ENCODE measurements at places on chromosomes 11 and 22. TPM values are rescaled to one million over a fixed set of nuclear protein-coding genes. Genes with fewer than 3 reads are reported as not detected.

- DNase-seq: no peak
Observed at GRCh38 chr11:1290052-1291040, 19.1 kb downstream of the TOLLIP start.

The APOL1 gene
- 0.72 TPM for total RNA-seq

The KCTD14 gene
- total RNA-seq: 0.19 TPM

GRCh38 chr22:40922484-40923303, 28.5 kb upstream of the RBX1 start:
- DNase-seq: no peak

GRCh38 chr11:1964955-1965354, 17.8 kb downstream of the MRPL23 start:
- DNase-seq: no peak

DNA sequence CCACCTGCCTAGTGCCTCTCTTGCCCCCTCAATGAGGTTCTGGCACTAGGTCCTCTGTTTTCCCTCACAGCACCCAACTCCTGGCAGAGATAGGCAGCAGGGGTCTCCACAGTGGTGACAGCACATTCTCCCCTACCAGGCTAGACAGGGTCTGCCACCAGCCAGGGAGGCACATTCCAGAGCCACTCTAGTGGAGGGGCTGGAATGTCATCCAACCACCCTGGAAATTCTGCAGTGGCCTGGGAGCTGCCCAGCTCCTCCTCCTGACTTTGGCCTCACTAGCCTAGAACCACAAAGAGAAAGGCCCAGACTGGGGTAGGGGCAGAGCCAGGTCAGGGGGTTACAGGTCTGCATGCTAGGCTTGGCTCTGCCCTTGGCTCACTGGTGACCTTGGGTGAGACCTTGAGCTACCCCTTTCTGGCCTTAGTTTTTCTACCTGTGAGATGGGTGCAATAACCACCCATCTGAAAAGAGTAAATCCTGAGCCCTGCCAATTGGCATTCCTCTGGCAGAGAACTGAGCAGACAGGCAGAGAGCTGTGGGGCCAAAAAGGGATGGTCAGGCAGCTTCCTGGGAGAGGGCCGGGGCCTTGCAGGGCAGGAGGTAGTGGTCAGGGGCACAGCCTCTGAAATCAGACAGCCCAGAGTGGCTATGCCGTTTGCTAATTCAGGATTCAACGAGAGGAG, 7.1 kb downstream of the P2RY2 start:
- no peak for DNase-seq

DNA sequence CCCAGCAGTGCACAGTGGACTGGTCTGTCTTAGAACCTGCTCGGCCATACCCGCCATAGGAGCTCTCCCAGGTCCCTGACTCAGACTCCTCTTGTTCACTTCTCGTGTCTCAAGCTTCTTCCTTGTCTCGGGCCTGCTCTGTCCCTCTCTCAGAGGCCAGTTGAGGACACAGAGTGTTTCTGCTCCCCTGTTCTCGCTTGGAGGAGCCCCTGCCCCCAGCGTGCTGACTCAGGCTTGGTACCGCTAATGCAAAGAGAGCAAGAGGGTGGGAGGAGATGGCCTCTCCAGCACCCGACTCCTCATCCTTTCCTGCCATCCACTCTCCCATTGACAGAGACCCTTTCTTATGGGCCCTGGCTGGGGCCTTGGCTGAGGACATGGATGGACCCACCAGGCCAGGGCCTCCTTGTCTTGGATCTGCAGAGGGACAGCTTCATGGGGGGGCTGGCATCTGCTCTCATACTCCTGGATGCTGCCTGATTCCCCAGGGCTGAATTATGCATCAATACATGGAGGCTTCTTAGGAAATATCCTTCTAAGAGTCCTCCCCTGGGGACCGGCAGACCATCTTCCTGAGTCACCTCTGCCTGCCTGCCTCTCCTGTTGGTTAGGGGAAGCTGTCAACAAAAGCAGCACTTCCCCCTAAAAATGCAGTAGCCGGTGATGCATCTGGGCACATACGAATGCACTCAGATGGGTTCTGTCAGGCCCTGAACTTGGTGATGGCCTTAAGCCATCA, 15.9 kb downstream of the TSPAN18 start:
- DNase-seq: no peak

The OR2AG1 gene
- not detected for total RNA-seq

DNA sequence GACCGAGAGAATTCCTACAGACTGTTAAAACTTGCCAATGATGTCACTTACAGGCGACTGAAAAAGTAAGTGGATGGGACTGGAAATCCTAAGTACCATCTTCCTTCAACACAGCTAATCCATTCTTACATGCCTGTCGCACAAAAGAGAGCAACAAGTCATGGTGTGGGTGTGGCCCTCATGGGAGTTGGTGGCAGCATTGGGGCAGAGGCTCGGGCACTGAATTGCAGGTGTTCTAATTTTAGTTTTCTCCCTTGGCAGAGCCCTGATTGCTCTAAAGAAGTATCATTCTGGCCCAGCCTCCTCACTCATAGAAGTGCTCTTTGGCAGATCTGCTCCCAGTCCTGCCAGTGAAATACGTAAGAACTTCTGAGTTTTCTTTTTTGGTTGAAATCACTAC, 4.6 kb downstream of the IGHMBP2 start:
- DNase-seq: no peak

DNA sequence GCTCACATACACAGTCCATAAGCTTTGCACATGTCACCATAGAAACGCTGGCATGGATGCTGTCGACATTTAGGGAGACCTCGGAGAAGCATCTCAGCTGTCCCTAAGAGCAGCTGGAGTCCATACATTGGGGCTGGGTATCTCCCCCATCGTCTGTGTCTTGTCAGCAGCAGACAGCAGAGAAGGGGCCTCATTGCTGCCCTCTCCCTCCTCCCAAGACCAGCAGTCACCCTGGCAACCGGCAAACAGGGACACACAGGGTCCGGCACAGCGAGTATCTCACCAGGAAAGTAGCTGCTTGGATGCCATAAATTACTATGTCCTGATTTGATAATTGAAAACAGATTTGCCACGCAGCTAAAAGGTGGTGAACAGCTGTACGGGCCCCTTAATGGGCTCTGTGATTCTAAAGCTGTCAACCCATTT, 84.4 kb downstream of the CD44 start:
- DNase-seq: no peak

DNA sequence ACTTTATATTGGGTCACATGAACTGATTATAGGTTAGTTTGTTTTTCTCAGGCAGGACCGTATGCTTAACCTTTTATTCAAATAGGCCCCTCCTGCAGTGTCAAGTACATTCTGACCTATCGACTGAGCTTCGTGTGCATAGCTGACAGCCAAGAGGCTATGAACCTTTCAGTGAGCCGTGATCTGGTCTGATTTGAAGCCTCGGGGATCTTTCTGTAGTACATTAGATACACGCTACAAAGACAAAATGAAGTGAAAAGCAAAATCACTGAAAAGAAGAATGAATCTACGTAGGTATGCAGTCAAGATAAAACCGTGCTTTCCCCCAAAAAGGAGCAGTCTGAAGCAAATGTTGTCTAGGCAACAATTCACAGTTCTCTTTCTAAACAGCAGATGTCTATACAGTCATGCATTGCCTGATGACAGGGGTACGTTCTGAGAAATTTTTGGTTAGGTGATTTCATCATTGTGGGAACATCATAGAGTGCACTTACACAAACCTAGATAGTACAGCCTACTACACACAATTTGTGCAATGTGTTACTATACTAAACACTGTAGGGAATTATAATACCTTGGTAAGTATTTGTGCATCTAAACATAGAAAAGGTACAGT, 18.1 kb downstream of the JHY start:
- no peak for DNase-seq

DNA sequence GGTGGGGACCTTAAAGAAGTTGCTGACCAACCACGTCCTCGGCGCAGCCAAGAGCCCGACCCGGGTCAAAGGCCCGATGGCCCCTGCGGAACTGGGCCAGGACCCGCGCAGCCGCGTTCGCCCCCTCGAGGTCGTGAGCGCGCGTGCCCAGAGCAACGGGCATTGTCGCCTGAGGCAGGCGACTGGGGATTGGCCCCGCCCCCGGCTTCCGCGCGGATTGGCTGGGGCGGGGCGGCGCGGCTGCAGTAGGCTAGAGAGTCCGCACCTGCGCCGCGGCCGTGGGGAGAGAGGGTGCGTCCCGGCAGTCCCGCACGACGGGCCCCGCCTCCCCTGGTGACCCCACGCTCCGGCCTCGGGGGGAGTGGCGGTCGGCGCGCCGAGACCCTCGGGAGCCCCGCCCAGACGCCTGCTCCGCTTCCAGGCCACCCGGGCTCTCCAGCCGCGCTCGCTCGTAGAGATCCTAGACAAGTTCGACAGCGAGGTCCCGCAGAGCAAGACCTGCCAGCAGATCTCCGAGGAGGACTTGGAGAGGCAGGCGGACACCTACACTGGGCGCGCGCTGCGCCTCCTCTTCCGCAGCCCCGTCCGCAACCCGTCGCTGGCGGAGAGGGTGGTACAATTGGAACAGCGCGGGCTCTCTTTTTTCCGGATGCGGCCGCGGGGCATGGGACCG, 8.3 kb upstream of the PPIL2 start:
- peak; percentile 92 for DNase-seq

- peak; percentile 69 for DNase-seq
Observed at GRCh38 chr22:50620593-50621355, 7.2 kb downstream of the ARSA start.

- no peak for DNase-seq
Observed at GRCh38 chr11:115276191-115276590, 228.0 kb downstream of the CADM1 start.

DNA sequence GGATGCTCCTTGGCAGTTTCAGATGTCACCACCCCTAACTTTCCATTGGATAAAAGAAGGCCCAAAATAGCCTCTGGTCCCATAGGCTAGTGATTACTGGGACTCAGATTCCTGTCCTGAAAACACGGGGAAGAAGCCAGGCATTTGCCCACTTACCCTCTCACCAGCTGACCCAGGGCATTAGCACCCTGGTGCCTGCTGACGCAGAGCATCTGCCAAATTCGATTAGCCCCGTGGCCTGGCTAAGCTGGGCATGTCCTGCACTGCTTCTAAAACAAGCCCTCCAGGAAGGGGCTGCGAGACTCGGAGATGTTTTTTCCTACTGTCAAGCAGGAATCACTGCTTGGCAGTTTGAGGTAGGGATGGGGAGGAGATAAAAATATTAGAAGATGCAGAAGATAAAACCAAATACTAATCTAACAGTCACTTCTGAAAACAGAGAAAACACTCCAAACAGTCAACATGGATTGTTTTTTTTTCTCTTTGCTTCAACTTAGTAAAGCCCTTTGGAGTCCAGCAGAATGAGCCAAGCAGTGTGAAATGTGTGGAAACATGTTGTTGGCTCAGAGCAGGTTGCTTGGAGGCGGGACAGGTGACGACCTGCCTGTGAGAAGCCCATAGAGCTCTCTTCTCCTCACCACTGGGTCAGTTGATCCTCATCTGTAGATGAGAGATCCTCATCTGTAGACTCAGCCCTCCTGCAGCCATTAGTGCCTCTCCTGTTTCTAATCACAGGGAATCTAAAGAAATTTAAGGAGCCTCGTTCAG, 54.0 kb downstream of the BDNF start:
- DNase-seq: no peak

- DNase-seq: no peak
Observed at GRCh38 chr11:128962896-128963295, 20.2 kb upstream of the TP53AIP1 start.

DNA sequence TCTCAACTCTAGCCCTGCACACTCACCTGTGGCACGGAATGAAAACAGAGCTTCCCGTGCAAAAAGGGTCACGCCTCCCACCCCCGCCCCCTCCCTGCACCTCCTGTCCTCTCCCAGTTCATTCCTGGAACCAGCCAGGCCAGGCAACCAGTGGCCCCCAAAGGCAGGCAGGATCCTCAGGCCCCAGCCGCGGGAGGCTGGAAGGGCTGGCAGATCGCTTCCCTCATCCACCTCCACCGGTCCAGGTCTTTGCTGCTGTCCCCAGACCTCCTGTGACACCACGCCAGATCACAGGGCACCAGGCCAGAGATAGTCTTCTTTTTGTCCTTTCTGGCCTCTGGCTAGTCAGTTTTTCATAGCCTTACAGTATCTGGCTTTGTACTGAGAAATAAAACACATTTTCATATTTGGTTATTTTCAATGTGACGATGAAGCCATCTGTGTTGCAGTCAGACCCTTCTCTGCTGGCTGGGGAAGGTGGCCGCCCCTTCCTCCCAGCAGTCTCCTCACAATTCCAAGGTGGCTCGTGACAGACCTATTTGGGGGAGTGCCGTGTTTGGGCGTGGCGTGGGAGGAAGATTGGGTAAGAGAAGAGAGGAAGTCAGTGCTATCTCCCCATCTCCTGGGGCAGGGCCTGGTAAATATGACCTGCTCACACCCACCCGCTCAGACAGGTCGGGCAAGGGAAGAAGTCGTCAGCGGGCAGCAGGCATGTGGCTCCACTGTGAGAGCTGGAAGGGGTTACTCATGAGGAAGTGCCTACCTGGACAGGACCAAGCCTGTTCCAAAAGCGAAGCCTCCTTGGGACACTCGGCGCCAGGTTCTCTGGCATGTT, 9.1 kb downstream of the SSH3 start:
- DNase-seq: peak; percentile 79

The DKK3 gene
- total RNA-seq: 138 TPM

- DNase-seq: no peak
Observed at GRCh38 chr22:48708558-48709245, 1119.0 kb downstream of the BRD1 start.

The SLC22A12 gene
- total RNA-seq: not detected

DNA sequence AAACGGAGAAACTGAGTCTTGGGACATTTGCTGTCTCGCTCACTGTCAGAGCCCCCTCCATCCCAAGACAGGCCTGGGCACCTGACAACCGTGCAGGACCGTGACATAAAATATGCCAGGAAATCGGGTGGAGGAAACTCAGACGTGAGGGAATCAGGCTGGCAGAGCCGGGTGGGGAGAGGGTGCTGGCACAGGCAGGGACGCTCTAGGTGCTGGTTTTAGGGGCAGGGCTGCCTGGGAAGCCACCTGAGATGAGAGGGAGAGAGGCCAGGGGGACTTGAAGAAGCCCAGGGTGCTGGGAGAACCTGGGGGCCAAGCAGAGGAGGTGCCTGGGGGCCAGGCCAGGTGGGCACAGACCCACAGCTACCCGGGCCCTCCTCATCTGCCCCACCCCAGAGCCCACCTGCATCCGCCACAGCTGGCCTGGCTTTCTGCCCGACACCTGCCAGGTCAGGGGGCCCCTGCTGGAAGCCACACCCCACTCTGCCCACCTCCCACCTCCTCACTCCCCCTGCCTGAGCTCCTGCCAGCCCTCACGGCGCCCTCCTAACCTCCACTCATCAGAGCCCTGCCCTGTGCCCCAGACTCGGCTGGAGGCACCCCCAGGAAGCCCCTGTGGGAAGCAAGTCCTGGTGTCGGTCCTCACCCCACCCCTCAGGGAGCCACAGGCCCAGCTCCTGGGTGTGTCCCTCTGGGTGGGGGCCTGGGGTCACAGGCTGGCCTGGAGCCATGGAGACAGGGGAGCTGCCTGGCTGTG, 27.3 kb upstream of the MUC5AC start:
- DNase-seq: peak; percentile 76

The KCNJ5 gene
- 0.15 TPM for total RNA-seq

The CSTPP1 gene
- 57.3 TPM for total RNA-seq

The OR2AG2 gene
- not detected for total RNA-seq

The LSP1 gene
- total RNA-seq: 73.7 TPM

The SLC5A12 gene
- total RNA-seq: not detected

Data from lower leg skin (tissue), 4 donors.